Urinary bladder (tissue), 4 donors: ENCODE measurements at places on chromosomes 6 and 20. TPM values are rescaled to one million over a fixed set of nuclear protein-coding genes. Genes with fewer than 3 reads are reported as not detected.

DNA sequence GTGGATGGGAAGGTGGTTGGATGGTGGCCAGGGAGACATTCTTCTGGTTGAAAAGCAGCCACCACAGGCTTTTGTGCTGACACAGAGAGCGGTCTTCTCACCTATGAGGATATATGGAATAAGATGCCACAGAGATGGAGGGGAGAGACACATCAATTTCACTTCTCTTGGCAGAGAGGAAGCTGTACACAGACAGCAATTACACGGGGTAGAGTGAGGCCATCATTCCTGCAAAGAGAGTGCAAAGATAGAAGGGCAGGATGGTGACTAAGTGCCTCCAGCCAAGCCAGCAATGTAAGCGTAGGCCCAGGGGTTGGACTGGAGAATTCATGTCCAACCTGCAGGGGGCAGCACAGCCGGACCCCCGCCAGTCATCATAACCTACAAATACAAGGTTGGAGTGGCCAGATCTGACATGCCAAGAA, 56.4 kb downstream of the NRN1 start:
- no peak for DNase-seq

GRCh38 chr6:26477426-26477825, 19.7 kb downstream of the BTN2A1 start:
- DNase-seq, result no peak

DNA sequence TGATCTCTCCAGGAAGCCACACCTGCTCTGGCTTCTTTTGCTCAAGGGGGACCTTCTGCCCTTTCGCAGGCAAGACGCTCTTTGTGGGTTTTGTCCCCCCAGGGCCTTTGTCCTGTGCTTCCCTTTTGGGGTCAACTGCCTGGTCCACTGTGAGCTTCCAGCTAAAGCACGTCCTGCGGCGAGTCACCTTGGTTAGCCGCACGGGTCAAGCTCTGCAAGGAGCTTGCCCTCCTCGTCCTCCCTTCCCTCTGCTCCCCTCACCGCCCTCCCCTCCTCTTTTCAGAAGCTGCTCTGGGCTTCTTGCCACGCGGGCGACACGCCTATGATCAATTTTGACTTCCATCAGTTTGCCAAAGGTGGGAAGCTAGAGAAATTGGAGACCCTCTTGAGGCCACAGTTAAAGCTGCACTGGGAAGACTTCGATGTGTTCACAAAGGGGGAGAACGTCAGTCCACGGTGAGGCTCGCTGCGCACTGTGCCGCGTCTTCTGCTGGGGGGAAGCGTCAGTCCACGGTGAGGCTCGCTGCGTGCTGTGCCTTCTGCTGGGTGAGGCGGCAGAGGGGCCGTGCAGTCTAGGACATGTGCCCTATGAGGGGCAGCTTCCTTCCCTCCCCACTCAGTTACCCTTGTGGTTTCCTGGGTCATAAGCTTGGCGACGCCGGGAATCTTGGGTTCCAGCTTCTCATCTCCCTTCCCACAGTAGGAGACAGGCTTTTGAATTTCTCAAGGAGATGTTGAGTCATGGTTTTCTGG, 80.2 kb downstream of the SYNJ2 start:
- DNase-seq, result no peak

- no peak for DNase-seq
These were observed 12.4 kb upstream of the NDRG3 start for GRCh38 chr20:36758276-36758675.

GRCh38 chr6:139653111-139653510, 278.7 kb upstream of the CITED2 start:
- DNase-seq, result no peak

- no peak for DNase-seq
These were observed 111.8 kb upstream of the ZFP64 start for GRCh38 chr20:52303281-52303950.

DNA sequence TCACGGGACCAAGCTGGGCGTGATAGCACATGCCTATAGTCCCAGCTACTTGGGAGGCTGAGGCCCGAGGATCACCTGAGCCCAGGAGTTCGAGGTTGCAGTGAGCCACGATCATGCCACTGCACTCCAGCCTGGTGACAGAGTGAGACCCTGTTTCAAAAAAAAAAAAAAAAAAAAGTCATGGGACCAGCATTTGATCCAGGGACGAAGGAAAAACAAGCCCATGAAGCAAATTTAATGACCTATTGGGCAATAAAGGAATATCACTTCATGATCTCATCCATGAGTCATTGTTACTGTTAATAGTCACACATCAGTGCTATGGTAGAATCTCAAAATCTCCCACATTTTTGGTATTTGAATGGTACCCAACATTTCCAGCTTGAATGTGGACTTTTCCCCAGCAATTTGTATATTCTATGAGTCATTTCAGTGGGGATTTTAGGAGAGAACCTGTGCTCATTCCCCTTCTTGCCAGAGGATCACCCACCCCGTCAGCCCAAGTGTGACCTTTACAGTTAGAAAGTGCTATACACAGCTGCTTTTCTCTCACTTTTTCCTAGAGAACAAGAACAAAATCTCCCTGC, 8.5 kb upstream of the SOD2 start:
- DNase-seq, result no peak

DNA sequence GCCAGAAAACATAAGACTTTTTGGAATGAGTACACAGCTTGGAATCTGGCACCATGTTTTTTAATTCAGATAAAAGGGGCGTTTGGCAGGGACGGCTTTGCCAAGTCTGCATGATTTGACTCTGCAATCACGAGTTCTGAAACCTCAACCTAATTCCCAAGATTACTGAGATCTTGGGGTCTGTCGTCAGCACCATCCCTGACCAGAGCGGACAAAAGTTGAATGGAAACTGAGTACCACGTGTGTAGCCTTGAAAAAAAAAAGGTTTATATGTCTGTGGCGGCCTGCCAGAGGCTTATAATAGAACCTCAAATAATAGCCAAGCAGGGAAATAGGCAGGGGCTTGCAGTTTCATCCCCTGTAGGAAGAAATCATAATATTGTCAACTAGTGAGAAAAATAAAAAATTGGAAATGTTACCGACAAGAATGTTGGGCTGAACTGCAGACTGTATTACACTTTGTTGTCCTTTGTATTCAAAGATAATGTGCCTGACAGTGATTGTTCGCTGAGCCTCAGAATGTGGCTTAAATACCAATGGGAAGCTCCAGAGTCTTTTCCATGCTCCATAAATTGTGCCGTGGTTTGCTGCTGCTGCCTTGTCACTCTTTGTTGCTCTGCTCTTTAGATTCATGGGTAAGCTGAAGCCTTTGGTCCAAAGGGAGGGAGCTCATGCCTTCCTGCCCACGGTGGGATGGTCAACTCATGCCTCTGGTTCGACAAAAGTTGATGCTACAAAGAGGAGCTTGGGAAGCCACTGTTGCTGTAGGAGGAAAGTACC, 118.8 kb upstream of the ARID1B start:
- peak; percentile 21 for DNase-seq

- DNase-seq, result no peak
These were observed 150.7 kb downstream of the CD24 start for GRCh38 chr6:106823732-106824351.

DNA sequence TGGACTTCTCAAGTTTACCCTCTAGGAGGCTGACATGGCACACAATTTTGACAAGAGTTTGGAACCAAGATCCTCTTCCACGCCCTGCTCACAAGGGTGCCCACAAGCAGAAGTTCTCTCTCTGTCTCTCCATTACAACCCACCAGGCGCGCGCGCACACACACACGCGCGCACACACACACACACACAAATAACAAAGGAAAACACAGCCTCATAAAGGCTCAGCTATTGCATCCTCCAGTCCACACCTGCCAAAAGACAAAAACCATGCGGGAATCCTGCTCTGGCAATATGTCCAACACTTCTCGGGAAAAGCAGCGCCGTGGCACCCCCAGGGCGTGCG, 870 bp downstream of the PAK5 start:
- DNase-seq, result no peak

DNA sequence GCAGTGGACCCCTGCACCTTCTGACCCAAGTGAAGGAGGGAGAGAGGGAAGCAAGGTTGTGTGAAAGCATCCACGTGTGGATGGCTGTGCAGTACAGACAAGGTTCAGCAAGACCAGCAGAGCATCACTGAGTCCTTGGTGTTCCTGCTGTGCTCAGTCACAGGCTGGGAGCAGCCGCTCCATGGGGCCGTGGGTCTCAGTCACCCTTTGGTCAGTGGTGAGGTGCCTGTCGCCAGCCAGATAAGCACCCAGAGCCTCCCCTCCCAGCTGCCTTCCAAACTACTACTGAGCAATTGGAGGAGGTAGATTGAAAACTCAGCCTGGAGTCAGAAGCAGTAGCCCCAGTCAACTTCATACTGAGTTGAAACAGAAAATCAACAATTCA, 218.9 kb downstream of the SLC24A3 start:
- DNase-seq, result no peak

GRCh38 chr6:38684904-38685303, 18.0 kb downstream of the GLO1 start:
- no peak for DNase-seq

DNA sequence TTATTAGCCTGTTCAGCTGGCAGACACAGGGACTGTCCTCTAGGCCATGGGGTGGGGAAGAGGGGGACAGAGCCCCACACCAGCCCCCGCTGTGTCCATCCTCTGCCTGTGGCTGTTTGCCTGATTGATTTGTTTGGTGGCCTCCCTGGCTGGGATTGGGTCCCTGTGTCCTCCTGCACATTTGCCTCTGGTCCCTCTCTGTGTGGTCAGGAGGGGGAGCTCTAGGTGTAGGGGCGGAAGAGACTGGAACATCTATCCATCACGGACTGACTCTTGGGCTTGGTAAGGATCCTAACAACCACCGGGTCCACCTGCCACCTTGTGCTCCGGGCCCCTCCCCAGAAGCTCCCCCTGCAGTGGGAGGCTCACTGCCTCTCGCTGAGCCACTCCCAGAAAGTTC, 38.4 kb upstream of the CCDC167 start:
- no peak for DNase-seq

DNA sequence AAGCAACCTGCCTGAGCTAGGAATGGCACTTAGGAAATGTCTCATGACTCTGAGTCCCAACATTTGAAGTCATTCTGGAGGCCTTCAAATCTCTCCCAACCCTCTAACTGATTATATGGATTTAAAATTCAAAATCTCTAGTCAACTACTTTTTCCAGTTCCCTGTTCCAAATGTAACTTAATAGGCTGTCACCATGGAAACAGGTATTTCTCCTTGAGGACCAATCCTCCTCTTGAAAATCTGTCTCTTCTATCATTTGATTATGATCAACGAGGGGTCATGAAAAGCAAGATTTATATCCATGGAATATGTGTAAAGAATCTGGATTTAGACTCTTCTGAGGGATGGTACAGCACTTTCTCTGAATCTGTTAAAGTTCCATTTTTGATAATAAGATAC, 127.3 kb upstream of the DTNBP1 start:
- DNase-seq, result no peak

DNA sequence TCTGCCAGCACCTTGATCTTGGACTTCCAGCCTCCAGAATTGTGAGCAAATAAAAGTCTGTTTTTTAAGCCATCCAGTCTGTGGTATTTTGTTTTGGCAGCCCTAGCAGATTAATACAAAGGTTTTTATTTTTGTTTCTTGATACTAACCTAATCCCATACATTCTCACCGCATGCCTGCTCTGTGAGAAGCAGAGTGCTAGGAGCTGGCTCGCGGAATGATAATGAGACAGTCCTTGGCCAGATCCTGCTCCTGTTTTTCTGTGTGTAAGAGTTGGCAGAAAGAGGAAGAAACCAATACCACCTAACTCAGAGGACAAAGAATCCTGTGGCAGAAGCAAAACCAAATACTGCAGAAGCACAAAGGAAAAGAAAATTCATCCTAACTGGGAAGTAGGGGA, 82.6 kb downstream of the KIF16B start:
- no peak for DNase-seq

DNA sequence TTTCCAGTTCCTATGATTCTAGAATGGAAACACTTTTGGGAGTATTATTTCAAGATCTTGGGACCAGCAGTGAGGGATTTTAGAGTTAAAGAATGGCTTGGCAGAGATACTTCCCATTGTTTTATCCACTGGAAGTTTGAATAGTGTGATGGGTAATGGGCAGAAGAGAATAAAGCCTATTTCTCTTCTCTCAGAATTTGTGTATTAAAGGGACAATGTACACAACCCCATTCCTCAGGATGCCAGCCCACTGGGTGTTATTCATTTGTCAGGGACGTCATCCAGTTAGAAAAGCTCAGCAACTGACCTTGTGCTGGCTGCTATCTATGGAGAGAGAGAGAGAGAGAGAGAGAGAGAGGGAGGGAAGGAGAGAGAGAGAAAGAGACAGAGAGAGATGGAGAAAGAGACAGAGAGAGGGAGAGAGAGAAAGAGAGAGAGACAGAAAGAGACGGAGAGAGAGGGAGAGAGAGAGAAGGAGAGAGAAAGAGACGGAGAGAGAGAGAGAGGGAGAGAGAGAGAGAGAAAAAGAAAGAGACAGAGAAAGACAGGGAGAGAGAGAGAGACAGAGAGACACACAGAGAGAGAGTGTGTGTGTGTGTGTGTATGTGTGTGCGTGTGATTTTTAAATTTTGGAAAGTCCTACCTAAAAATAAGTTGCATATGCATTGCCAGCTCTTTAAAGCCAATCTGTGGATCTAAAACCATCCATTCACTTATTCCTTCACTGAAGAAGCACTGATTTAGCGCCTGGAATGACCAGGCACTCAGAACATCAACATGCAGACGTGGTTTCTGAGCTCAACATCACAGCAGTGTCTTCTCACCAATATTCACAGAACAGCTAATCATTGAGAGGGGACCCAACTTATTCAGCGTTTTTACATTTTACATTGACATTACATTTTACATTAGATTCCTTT, 388.8 kb downstream of the THBS2 start:
- no peak for DNase-seq

The NMBR gene
- total RNA-seq, result 0.32 TPM

The RAB22A gene
- 28.2 TPM for total RNA-seq

The ID1 gene
- 500 TPM for total RNA-seq

The RSPH9 gene
- total RNA-seq, result 1.0 TPM

The NKX2-2 gene
- not detected for total RNA-seq

The PDE7B gene
- total RNA-seq, result 34.2 TPM

The PIGU gene
- total RNA-seq, result 17.3 TPM

The PPP1R14C gene
- 0.42 TPM for total RNA-seq

The CBLN4 gene
- total RNA-seq, result 11.7 TPM

The GINM1 gene
- total RNA-seq, result 80.8 TPM

The CLPSL2 gene
- not detected for total RNA-seq
